B cell (primary cell): ENCODE measurements at places on chromosomes 6 and 20. TPM values are rescaled to one million over a fixed set of nuclear protein-coding genes. Genes with fewer than 3 reads are reported as not detected.

- no peaks in the 10 kb centered on the region for H3K4me1 ChIP-seq
- peaks cover 4% of the 10 kb centered on the region for H3K27me3 ChIP-seq
- H3K27ac ChIP-seq = no peak overlapping the region
- no peak overlapping the region for H3K4me3 ChIP-seq
- DNase-seq = no peak
Measured at GRCh38 chr6:12873691-12874090, 157.1 kb downstream of the PHACTR1 start.

DNA sequence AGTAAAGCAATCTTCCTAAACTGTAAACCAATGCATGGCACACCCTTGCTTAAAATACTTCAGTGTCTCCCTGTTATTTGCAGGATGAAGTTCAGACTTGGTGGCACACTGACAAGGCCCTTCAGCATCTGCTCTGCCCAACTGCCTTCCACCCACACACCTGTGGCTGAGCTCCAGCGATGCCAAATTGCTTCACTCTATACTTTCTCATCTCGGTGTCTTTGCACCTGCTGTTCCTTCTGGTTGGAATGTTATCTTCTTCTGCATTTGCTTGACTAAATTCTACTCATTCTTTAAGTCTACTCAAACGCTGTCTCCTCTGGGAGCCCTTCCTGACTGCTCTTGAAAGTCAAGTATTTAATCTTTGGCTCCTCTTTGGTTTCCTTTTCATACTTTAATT, 100.1 kb upstream of the SUPT3H start:
- no peak overlapping the region for H3K4me3 ChIP-seq
- peaks cover 14% of the 10 kb centered on the region for H3K4me1 ChIP-seq
- DNase-seq = no peak

- no peaks in the 10 kb centered on the region for H3K36me3 ChIP-seq
- no peak overlapping the region for H3K27ac ChIP-seq
- no peak overlapping the region for H3K4me3 ChIP-seq
- no peak for DNase-seq
Measured at GRCh38 chr20:61789329-61789728, 276.4 kb downstream of the TAF4 start.

GRCh38 chr6:44072452-44072958, 54.7 kb downstream of the MRPL14 start:
- H3K4me3 ChIP-seq = peak overlapping the region; percentile 71
- H3K27me3 ChIP-seq = no peaks in the 10 kb centered on the region
- H3K4me1 ChIP-seq = peaks cover 24% of the 10 kb centered on the region

- no peak overlapping the region for H3K4me3 ChIP-seq
- H3K27ac ChIP-seq = no peak overlapping the region
- H3K27me3 ChIP-seq = peaks cover 2% of the 10 kb centered on the region
- no peaks in the 10 kb centered on the region for H3K4me1 ChIP-seq
- no peak for DNase-seq
Measured at GRCh38 chr6:36809941-36810803, 29.1 kb downstream of the CPNE5 start.

DNA sequence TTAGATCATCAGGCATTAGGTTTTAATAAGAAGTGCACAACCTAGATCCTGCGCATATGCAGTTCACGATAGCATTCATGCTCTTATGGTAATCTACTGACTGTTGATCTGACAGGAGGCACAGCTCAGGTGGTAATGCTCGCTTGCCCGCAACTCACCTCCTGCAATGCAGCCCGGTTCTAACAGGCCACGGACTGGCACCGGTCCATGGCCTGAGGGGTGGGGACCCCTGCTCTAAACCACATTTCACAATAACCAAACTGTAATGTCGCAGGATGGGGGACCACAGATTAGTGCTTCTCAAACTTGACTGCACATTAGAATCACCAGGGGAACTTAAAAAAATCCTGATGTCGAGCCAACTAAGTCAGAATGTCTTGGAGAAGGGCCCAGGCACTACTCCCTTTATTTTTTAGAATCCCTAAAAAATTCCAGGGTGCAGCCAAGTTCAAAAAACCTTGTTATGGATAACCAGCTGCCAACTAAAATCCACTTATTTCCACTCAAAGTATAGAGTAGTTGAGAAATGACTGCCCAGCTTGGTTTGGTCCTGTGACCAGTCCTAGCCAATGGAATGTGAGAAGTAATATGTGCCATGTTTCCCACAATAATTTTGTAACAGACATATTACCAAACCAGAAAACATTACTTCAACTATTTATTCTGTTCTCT, 3.1 kb downstream of the SHPRH start:
- H3K27me3 ChIP-seq = no peaks in the 10 kb centered on the region
- no peaks in the 10 kb centered on the region for H3K36me3 ChIP-seq
- H3K27ac ChIP-seq = no peak overlapping the region
- peaks cover 14% of the 10 kb centered on the region for H3K4me1 ChIP-seq
- no peak for DNase-seq

DNA sequence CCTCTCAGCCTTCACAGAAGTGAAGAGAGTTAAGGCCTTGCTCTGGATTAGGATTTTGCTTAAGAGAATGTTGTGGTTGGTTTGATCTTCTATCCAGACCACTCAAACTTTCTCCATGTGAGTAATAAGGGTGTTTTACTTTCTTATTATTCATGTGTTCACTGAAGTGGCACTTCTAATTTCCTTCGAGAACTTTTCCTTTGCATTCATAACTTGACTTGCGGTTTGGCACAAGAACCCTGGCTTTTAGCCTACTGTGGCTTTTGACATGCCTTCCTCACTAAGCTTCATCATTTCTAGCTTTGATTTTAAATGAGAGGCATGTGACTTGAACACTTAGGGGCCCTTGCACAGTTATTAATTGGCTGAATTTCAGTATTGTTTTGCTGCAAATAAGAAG, 166.1 kb upstream of the OPRM1 start:
- DNase-seq = no peak
- H3K27ac ChIP-seq = no peak overlapping the region
- H3K36me3 ChIP-seq = no peaks in the 10 kb centered on the region

DNA sequence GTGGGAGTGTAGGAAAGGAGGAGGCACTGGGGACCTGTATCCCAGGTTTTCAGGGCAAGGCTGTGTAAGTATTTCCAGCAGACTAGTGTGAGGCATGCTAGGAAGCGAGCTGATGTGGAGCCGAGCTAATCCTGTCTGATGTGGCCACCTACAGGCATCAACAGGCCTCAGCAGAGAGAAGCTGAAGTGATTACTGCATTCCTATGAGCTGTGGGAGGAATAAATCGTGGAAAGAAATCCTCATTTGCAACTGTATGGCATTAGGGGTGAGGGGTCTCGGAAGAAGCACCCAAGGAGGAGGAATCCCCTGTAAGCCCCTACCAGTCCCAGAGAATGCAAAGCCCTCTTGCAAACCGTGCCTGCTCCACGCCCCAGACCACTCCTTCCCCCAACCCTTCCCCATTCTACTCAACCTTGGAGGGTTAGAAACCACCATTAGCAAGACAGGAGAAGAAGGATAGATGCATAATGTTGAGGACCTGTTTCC, 41.6 kb downstream of the C6orf15 start:
- no peaks in the 10 kb centered on the region for H3K27me3 ChIP-seq
- H3K27ac ChIP-seq = no peak overlapping the region
- no peak overlapping the region for H3K4me3 ChIP-seq

DNA sequence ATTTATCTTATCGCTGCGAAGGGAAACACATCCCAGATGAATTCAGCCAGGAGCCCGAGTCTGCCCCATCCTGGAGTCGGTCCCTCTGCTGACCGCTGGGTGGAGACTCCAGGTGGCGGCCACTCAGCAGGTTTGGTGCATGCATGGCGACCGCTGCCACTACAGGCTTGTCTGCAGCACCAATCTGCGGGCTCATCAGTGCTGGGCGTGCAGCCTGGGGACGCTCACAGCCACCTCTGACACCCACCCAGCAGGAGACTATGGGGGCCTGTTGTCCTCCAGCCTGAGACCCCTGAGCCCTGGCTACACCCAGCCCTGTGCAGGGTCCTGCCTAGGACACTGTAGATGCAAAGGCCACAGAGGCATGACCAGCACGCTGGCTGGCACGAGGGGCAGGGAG, 40.5 kb upstream of the GATA5 start:
- no peak overlapping the region for H3K27ac ChIP-seq
- H3K27me3 ChIP-seq = peaks cover 29% of the 10 kb centered on the region
- DNase-seq = no peak
- no peak overlapping the region for H3K4me3 ChIP-seq
- no peaks in the 10 kb centered on the region for H3K36me3 ChIP-seq
- H3K4me1 ChIP-seq = peaks cover 4% of the 10 kb centered on the region

GRCh38 chr6:148518511-148519156, 176.0 kb downstream of the SASH1 start:
- no peak for DNase-seq
- H3K4me3 ChIP-seq = no peak overlapping the region
- no peaks in the 10 kb centered on the region for H3K27me3 ChIP-seq
- H3K27ac ChIP-seq = no peak overlapping the region
- no peaks in the 10 kb centered on the region for H3K36me3 ChIP-seq
- H3K4me1 ChIP-seq = peaks cover 24% of the 10 kb centered on the region

- H3K27ac ChIP-seq = no peak overlapping the region
- no peak overlapping the region for H3K4me3 ChIP-seq
- no peaks in the 10 kb centered on the region for H3K27me3 ChIP-seq
- no peak for DNase-seq
Measured at GRCh38 chr6:152896923-152897322, 85.9 kb downstream of the FBXO5 start.

GRCh38 chr20:51804754-51805153, 2.4 kb upstream of the SALL4 start:
- no peak overlapping the region for H3K4me3 ChIP-seq
- no peak for DNase-seq
- no peaks in the 10 kb centered on the region for H3K36me3 ChIP-seq
- peaks cover 16% of the 10 kb centered on the region for H3K4me1 ChIP-seq
- H3K27ac ChIP-seq = no peak overlapping the region

Gene BNIP5
- 0.10 TPM in 1 of 2 replicates, not detected in the other for total RNA-seq

- no peaks in the 10 kb centered on the region for H3K27me3 ChIP-seq
- no peak overlapping the region for H3K27ac ChIP-seq
- DNase-seq = no peak
- no peak overlapping the region for H3K4me3 ChIP-seq
- no peaks in the 10 kb centered on the region for H3K4me1 ChIP-seq
Measured at GRCh38 chr20:4102381-4102780, 87.0 kb upstream of the RNF24 start.

DNA sequence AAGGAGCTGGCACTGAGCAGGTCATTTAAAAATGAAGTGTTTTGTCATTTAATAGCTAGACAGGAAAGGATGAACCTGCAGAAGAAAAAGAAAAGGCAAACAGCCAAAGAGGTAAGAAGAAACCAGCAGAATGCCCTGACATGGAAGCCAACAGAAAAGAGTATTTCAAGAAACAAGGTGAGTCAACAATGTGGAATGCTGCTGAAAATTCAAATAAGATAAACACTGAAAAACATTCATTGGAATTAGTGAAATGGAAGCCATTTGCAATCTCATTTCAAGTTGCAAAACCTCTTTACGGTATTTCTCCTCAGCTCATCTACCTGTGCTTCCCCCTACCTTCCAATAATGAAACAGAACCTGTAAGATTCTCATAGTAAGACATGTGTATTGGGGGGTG, 59.6 kb downstream of the RWDD2A start:
- no peak overlapping the region for H3K4me3 ChIP-seq
- no peak for DNase-seq
- no peaks in the 10 kb centered on the region for H3K4me1 ChIP-seq
- H3K27me3 ChIP-seq = no peaks in the 10 kb centered on the region
- H3K36me3 ChIP-seq = no peaks in the 10 kb centered on the region
- H3K27ac ChIP-seq = no peak overlapping the region

Gene ZNF318
- 79.7 and 80.9 TPM in 2 replicates for total RNA-seq

- no peaks in the 10 kb centered on the region for H3K27me3 ChIP-seq
- no peak overlapping the region for H3K27ac ChIP-seq
- no peaks in the 10 kb centered on the region for H3K36me3 ChIP-seq
- no peaks in the 10 kb centered on the region for H3K4me1 ChIP-seq
- no peak for DNase-seq
Measured at GRCh38 chr6:43907789-43908472, 137.9 kb downstream of the VEGFA start.

Gene RAET1L
- total RNA-seq = not detected in 2 replicates

Gene EFCAB8
- total RNA-seq = 2.3 and 3.8 TPM in 2 replicates

GRCh38 chr6:45507186-45507585, 129.5 kb upstream of the SUPT3H start:
- H3K4me1 ChIP-seq = no peaks in the 10 kb centered on the region

- H3K27ac ChIP-seq = no peak overlapping the region
- no peaks in the 10 kb centered on the region for H3K36me3 ChIP-seq
- no peak overlapping the region for H3K4me3 ChIP-seq
- DNase-seq = no peak
- H3K4me1 ChIP-seq = no peaks in the 10 kb centered on the region
- H3K27me3 ChIP-seq = no peaks in the 10 kb centered on the region
Measured at GRCh38 chr20:17227669-17228623, 1.1 kb downstream of the PCSK2 start.

DNA sequence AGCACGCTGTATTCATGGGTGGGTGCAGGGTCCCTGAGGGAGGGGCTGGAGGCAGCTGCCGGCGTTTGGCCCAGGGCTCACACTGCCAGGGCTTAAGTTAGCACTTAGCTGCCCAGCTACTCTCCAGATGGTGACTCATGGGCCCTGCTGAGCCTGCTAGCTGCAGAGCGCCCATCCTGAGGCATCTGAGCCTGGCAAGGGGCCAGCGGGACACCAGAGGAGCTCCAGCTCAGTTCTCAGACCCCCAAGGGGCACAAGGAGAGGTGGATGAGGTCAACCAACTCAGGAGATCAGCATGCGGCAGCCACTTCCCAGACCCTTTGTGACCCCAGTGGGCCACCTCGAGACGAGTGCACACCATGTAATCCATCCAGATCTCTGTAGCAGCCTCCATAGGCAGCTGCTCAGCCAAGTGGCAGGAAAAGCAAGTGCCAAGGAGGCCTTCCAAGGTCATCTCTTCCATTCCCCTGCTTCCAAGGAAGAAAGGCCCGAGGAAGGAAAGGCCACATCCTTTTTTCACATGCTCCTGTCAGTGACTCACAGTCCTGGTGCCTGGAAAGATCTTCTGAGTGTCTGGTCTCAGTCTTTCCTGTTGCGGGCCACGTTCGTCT, 35.3 kb downstream of the FOXP4 start:
- no peak for DNase-seq
- no peaks in the 10 kb centered on the region for H3K4me1 ChIP-seq
- H3K36me3 ChIP-seq = peaks cover 30% of the 10 kb centered on the region
- H3K4me3 ChIP-seq = no peak overlapping the region

GRCh38 chr6:79632580-79632979, 1.5 kb downstream of the SH3BGRL2 start:
- H3K27me3 ChIP-seq = peaks cover 24% of the 10 kb centered on the region
- no peak overlapping the region for H3K4me3 ChIP-seq
- H3K4me1 ChIP-seq = peaks cover 14% of the 10 kb centered on the region
- no peaks in the 10 kb centered on the region for H3K36me3 ChIP-seq

Gene BLCAP
- total RNA-seq = 187 and 188 TPM in 2 replicates

- peaks cover 6% of the 10 kb centered on the region for H3K4me1 ChIP-seq
- no peak for DNase-seq
- peaks cover 5% of the 10 kb centered on the region for H3K36me3 ChIP-seq
- H3K27ac ChIP-seq = peak overlapping the region; percentile 2
- H3K27me3 ChIP-seq = no peaks in the 10 kb centered on the region
Measured at GRCh38 chr20:58416835-58417234, 27.8 kb downstream of the VAPB start.
